ENCODE measurements at places on chromosomes 1 and 21.
A peak's percentile ranks its signal among the peaks of the same experiment; 100 is the strongest.

GRCh38 chr1:5769146-5769545 is 223.1 kb downstream of the NPHP4 start:
- no peak for DNase-seq

GRCh38 chr1:96649301-96649700 is 72.3 kb upstream of the PTBP2 start:
- no peak for DNase-seq

DNA sequence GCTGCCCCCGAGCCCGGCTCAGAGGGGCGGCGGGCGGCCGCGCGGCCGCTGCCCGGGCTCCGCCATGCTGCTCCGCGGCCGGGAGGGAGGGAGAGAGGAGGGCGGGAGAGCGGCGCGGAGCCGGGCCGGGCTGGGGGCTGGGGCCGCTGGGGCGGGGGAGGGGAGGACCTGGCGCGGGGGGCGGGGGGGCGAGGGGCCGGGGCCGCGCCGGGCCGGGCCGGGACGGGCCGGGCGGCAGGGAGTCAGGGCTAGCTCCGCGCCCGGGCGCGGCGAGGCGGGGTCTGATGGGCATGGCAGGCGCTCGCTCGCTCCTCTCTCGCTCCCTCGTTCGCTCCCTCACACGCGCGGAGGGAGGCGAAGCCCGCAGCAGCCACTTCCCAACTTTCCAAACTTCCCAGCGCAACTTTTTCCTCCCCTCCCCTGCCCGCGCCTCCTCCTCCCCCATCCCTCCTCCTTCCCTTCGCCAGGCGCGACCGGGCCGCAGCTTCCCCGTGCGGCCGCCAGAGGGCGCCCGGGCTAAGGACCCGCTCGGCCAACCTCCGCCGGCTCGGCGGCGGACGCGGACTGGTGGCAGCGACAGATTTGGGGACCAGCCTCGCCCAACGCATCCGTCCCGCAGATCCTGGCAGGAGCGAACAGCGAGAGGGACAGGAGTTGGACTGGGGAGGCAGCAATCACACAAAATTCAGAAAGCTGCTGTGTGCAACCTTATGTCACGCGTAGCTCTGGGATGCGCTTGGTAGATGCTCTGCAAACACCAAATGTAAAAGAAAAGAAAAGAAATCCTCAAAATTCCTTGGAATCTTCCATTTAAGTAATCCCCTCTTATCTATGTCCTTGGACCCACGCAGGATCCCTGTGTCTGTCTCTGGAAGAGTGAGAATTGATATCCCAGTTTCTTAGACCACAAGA is at the start of gene TRABD2B:
Gene TRABD2B (minus strand): TSS at position 97 of the 912 bp plus-strand sequence.
- peak; percentile 46 for DNase-seq

DNA sequence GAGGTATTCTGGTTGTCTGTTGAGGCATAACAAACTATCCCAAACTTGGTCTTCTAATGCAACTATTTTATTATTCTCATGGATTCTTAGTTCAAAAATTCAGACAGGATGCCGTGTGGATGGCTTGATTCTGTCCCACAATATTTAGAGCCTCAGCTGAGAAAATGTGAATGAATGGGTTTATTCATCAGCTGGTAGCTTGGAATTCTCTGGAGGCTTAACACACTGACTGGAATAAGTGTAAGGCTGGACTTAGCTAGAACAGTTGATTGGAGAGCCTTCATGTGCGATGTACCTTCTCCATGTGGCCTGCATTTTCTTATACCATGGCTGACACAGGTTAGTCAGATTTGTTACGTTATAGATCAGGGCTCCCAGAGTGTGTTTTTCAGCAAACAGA is 30.8 kb downstream of the TNNI3K start:
- no peak for DNase-seq

- DNase-seq: no peak
Observed at GRCh38 chr21:16532840-16533239, 803.1 kb downstream of the USP25 start.

- no peak for DNase-seq
Observed at GRCh38 chr1:54937469-54937868, 43.0 kb upstream of the TMEM61 start.

- no peak for DNase-seq
Observed at GRCh38 chr1:200217703-200218102, 190.2 kb downstream of the NR5A2 start.

DNA sequence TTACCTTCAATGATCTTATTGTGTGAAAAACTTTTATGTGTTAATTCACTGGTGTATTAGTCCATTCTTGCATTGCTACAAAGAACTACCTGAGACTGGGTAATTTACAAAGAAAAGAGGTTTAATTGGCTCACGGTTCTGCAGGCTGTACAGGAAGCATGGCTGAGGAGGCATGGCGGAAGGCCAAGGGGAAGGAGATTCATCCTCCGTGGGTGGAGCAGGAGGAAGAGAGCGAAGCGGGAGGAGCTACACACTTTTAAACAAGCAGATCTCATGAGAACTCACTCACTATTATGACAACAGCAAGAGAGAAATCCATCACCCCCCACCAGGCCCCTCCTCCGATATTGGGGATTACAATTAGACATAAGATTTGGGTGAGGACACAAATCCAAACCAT is 44.2 kb upstream of the RGS7 start:
- no peak for DNase-seq

DNA sequence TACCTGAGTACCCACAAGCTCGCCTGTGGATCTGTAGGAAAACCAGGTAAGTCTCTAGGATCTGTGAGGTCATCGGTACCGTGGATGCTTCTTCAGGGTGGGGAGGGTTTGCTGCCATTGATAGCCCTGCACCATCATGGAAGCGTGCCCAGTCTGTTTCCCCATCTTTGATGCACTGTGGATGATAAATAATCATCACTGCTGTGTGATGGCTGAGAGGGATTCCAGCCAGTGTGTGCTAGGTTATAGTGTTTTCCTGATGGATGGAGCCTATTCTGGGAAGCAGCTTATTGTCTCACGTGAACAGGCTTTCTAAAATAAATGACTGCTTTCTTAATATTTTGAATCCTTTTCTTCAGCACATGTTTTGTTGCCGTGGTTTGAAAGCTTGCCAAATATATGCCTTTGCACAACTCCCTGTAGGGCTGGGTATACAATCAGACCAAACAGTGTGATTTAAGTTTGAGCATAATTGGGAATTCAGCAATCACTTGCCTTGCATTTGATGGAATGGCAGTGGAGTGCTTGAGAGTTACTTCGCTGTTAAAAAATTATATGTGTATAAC is 113.8 kb downstream of the CAMTA1 start:
- DNase-seq: no peak

- peak; percentile 65 for DNase-seq
Observed at GRCh38 chr1:7667625-7668218, 103.4 kb upstream of the VAMP3 start.

- DNase-seq: no peak
Observed at GRCh38 chr1:201383647-201384405, 6.3 kb upstream of the TNNT2 start.

- DNase-seq: no peak
Observed at GRCh38 chr1:83555871-83556270, 443.1 kb downstream of the TTLL7 start.

- DNase-seq: no peak
Observed at GRCh38 chr21:15355066-15355465, 290.3 kb upstream of the NRIP1 start.

GRCh38 chr1:160979286-160979685 is 24.7 kb upstream of the ITLN2 start:
- no peak for DNase-seq

GRCh38 chr1:110060034-110060661 is 10.3 kb downstream of the ALX3 start:
- peak; percentile 53 for DNase-seq

DNA sequence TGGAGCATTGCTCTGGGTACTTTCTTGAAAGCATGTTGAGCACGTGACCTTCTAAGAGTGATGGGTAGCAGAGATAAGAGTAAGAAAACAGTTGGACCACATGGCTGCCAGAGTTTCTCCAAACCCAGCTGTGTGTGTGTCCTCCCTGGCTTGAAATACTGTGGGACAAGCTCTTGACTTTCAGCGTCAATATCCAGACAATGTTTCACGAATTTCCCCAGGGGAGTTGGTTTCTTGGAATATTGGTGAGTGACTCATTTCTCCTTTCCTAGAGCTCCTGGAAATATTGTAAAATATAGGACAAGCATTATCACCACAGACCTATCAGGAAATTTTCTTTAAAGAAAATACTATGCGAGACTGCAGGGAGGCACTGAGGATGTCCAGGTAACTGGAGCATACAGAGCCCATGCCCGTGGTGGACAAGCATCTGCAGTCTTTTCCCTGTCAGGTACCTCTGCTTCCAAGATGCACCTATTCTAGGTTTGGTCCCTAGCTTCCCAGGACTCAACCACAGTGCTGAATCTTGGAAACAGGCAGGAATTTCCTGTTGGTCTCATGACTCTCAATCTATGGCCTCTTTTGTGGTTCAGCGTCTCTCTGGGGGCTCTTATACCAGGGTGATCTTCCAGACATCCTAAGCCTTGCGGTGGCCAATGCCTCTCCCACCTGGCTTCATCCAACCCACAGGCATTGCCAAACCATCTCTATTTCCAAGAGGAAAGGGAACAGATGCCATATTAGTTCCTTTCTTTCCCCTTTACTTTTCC is 67.4 kb downstream of the KCNJ6 start:
- no peak for DNase-seq

- no peak for DNase-seq
Observed at GRCh38 chr1:119587341-119587740, 60.7 kb downstream of the ZNF697 start.

GRCh38 chr1:169759038-169759437 is 25.2 kb upstream of the SELE start:
- no peak for DNase-seq

- DNase-seq: no peak
Observed at GRCh38 chr1:204102739-204103430, 30.0 kb downstream of the SOX13 start.

- DNase-seq: no peak
Observed at GRCh38 chr1:8427986-8428385, 110.1 kb downstream of the SLC45A1 start.

GRCh38 chr1:243447347-243447746 is 191.5 kb downstream of the SDCCAG8 start:
- DNase-seq: no peak

DNA sequence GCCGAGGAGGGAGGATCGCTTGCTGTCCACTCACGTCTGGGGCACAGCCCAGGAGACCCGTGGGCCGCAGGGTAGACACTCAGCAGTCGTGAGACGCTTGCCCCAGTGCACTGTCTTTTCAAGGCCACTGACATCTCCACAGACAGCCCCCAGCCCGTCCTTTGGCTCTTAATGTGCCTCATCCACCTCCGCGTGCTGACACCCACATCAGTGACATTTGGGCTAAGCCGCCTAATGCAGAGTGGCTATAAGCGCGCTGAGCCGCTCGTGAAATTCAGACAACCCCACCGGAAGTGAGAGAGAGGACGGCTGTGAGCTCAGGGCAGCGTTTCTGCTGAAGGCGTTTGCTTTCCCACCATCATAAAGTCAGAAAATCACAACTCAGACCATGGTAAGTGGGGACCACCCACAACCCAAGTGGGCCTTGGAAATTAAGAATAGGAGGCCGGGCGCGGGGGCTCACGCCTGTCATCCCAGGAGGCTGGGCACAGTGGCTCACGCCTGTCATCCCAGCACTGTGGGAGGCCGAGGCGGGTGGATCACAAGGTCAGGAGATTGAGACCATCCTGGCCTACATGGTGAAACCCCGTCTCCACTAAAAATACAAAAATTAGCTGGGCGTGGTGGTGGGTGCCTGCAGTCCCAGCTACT is 8.4 kb downstream of the SLC35E2B start:
- no peak for DNase-seq

DNA sequence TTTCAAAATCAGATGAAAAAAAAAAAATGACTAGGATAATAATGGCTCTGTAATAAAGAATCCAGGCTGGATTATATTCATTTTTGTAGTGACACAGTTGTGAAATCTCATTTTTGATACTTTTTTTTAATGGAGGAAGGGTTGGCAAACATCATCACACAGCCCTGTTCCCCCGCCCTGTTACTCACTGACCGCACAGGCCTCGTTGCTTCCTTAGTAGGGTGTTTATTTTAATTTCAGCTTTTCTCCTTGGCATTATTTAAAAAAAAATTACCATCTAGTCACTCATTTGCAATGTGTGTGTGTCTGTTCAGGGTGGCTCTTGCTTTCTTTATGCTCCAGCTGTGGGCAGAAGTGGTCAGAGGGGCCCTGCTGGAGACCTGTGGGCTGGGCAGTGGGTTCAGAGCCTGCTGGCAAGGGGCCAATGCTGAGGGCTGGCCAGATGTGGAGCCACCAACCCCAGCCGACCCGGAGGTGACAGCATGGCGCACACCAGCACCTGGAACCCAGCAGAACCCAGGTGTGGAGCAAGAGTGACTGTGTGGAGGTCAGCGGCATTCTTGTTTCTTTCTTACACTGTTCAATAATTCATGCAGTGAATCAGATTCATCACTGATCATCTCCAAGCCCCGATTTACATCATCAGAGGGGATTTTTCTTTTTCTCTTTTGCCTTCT is 44.6 kb downstream of the ZSCAN20 start:
- DNase-seq: no peak

DNA sequence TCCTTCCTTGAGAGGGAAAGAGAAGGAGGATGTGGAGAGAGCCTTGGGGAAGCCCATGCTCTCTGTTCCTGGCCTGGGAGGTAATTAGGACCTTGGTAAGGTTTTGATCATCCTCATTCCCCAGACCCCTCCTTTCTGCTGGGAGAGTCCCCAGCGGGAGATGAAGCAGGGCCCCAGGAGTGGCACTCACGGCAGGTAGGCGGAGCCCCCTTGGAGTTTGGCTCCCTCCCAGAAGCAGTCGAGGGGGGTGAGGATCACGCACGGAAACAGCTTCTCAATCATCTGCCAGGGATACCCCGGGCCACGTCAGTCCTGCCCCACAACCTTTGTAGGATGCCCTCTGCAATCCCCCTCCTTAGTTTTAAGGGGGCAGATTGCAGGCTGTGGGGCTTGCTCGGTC is 11.5 kb downstream of the PTCH2 start:
- DNase-seq: no peak

GRCh38 chr1:198978523-198978922 is 339.7 kb downstream of the PTPRC start:
- no peak for DNase-seq

GRCh38 chr1:223652436-223652941 is 13.0 kb downstream of the CAPN8 start:
- DNase-seq: no peak

DNA sequence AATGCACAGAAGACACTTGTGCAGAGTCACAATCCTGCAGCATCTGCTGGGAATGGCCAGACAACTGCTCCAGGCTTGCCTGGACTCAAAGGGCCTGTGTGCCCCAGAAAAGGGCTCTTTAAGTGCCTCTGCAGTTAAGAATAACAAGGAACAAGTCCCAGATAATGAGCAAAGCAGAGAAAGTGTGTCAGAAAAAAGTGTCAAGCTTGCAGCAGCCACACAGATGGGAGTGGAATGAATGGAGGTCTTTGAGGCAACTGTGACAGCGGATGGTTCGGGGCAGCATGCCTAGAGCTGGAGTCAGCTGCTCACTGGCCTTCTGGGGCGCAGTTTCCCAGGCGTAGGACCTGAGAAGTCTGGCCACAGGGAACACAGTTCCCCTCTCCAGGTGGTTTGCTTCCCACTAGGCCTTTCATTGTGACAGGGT is 5.1 kb downstream of the PARP1 start:
- DNase-seq: no peak

GRCh38 chr21:14548779-14549178 is 2.7 kb upstream of the SAMSN1 start:
- DNase-seq: no peak

GRCh38 chr1:93977598-93977945 is 68.3 kb upstream of the GCLM start:
- DNase-seq: no peak

GRCh38 chr1:1106510-1107221 is 9.2 kb downstream of the C1orf159 start:
- no peak for DNase-seq

- no peak for DNase-seq
Observed at GRCh38 chr1:102733491-102734236, 374.7 kb downstream of the COL11A1 start.

- no peak for DNase-seq
Observed at GRCh38 chr1:36095760-36096405, 7.2 kb downstream of the ADPRS start.

Data from activated T-helper 1 cell treated with Interleukin-2 at 50 U/mL for 16 hours (primary cell).